ENCODE measurements at places on chromosomes 13 and 19.

- no peak for DNase-seq
These were observed 457.9 kb downstream of the FOXO1 start for GRCh38 chr13:40208517-40208916.

- no peak for DNase-seq
These were observed 10.0 kb upstream of the PNMA8A start for GRCh38 chr19:46481223-46481848.

DNA sequence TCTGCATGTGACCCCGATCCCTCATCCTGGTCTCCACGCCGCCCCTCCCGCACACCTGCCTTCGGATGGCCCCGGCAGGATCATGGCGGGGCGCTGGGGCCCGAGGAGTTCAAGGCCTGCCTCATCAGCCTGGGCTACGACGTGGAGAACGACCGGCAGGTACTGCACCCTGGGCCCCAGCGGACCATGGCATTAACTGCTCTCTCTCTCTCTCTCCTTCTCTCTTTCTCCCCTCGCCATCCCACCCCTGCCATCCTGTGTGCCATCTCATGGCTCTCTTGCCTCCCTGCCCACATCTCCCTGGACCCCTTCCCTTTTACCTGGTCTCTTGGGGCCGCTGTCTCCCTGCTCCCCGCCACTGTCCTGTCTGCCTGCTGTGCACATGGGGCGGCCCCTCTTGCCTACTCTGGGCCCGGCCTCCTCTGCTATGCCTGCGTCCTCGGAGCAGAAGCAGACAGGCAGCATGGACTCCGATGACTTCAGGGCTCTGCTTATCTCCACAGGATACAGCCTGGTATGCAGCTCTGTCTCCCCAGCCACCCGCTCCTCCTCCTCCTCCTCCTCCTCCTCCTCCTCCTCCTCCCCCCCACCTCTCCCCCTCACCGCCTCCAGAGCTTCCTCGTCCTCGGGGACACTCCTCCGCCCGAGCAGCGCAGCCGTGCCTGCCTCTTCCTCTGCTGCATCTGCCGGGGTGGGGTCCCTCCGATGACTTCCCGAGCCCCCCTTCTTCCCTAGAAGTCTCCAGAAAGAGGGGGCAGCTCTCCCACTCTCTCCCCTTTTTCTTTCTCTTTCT is 16.2 kb downstream of the CAPN12 start:
- DNase-seq: no peak

- no peak for DNase-seq
These were observed 187.9 kb downstream of the TEX29 start for GRCh38 chr13:111508164-111508870.

DNA sequence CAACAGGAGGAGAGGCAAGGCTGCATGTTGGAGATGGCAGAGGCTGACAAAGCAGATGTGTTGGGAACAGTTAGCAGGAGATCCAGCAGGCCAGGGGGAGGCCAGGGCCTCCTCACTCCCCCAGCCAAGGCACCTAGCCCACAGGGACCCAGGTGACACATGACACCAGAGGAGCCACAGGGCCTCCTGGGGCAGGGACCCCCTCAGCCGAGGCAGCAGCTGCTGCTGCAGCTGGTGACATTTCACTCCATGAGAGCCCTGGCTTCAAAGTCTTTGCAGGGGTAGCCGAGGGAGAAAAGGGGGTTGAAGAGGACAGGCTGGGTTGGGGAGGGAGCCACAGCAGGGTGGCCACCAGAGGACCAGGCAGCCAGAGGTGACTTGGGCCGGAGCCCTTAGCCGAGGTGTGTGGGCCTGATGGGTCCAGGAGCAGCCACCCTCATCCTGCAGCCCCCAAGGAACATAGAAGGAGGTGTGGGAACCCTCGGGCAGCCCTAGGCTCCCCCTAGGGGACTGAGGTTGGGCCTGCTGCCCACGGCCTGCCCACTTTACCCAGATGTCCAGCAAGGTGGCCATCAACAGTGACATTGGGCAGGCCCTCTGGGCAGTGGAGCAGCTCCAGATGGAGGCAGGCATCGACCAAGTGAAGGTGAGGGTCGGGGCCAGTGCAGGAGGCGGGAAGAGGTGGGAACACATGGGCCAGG is at the start of gene GNG14:
Gene GNG14, plus strand, starts transcription at position 503 of the 701 bp plus-strand sequence. Its CDS starts 51 bp downstream, at position 554.
- no peak for DNase-seq

GRCh38 chr19:38975861-38976271 is 324 bp upstream of the FBXO17 start:
- no peak for DNase-seq

- no peak for DNase-seq
These were observed 99.7 kb downstream of the TNFSF11 start for GRCh38 chr13:42673677-42674076.

GRCh38 chr13:35712907-35713761 is 236.6 kb upstream of the MAB21L1 start:
- no peak for DNase-seq

GRCh38 chr19:35138305-35138892 is at the start of gene FXYD1:
FXYD1 (plus strand) TSS chr19:35138824; CDS start chr19:35140080, 1,256 bp downstream.
- DNase-seq: no peak

DNA sequence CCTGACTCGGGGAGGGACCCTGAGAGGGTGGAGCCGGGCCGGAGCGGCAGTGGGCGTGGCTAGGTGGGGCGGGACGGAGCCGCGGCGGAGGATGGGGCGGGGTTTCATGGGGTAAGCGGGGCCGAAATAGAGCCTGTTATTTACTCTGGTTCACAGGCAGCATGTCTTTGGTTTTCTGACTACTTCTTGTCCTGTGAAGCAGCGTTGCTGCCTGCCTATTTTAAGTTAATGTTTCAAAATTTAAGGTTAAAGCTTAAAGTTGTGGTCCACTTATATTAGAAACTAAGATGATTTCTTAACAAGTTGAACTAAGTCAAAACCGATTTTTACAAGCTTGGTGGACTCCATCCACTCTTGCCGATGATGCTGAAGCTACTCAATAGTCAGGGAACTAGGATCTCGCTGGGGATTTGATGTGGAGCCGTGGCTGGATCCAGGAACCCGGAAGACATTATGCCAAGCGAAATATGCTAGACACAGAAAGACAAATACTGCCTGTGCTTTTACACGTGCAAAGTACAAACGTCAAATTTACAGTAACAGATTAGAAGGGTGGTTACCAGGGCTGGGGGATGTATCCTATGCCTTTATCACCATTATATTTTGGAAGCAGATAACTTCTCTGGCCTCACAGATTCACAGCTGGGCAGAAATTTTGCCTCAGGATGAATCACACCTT is 433 bp upstream of the ZNF616 start:
- peak; percentile 98 for DNase-seq

DNA sequence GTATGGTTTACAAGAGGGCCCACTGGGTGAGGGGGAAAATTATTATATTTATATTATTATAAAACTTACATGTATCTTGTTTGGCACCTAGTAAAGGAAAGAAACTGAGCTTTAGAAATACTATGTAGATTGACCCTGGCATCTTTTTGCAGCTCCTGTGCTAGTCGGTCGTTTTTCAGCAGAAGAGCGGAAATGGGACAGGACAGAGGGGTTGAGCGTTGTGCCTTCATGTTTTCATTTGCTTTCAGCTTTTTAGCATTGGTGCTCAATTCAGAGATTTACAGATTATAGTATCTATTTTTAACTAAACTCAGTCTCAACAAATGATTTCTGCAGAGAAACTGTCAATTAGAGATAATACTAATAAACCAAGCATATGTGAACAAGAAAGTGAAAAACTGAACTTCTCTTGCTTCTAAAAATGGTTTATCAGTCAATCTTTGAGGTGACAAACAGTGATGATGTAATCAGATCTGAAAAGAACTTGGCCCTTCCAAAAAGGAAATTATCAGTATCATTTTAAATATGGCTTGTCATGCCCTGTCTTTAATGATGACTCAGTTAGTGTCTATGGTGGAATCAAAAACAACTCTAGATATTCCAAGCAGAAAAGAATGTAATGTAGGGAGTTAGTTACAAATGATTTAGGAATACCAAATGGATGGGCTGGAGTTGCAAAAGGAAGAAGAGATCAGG is 56.9 kb upstream of the KCTD4 start:
- no peak for DNase-seq

DNA sequence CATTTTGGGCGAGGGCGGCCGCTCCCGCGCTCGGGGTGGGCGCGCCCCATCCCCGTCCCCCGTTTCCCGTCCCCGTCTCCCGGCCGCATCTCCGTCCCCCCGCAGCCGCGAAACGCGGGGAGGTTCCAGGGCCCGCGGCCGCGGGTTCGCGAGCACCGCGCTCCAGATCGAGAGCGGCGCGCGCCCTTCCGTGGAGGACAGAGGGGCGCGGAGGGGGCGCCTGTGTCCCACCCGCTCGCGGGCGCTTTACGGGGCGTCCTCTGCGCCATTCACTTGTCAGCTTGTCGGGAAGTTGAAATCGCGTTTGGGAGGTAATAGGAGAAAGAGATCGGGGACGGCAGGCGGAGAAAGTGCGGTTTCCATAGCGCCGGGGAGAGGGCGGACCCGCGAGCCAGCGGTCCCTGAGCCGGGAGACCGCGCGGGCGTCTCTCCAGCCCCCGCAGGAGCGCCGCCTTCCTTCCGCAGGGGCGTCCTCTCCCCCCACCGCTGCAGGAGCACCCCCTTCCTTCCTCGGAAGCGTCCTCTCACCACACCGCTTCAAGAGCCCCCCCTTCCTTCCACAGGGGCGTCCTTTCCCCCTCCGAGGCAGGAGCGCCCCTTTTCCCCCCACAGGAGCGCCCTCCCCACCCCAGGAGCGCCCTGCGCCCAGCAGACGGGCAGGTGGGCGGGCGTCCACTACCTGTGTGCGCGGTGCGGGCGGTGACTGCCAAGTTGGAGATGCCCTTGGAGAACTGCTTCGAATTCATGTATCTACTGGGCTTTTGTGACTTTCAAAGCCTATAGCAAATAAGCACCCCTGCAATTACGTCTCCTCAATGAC is 962 bp upstream of the IRS2 start:
- DNase-seq: peak; percentile 18

GRCh38 chr13:79549355-79550106 is 68.6 kb downstream of the NDFIP2 start:
- no peak for DNase-seq

GRCh38 chr19:37778613-37779126 is 716 bp downstream of the ZNF573 start:
- no peak for DNase-seq

DNA sequence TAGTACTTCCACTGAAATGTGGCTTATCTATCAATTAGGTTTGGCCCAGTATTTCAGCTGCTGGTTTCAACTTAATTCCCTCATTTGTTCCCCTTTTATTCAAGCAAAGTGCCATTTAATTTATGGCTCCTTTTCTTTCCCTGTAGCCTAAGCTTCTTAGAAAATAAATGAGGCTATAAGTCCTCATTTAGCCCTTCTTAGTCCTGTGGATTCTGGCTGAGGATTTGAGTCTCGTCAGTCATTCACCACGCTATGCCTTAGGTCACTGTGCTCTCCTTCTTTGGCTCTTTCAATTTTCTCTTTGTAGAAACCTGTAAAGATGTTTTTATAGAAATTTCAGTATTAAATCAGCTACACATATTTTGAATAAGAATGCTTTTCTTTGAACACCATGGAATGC is 579.1 kb downstream of the GPC6 start:
- no peak for DNase-seq

DNA sequence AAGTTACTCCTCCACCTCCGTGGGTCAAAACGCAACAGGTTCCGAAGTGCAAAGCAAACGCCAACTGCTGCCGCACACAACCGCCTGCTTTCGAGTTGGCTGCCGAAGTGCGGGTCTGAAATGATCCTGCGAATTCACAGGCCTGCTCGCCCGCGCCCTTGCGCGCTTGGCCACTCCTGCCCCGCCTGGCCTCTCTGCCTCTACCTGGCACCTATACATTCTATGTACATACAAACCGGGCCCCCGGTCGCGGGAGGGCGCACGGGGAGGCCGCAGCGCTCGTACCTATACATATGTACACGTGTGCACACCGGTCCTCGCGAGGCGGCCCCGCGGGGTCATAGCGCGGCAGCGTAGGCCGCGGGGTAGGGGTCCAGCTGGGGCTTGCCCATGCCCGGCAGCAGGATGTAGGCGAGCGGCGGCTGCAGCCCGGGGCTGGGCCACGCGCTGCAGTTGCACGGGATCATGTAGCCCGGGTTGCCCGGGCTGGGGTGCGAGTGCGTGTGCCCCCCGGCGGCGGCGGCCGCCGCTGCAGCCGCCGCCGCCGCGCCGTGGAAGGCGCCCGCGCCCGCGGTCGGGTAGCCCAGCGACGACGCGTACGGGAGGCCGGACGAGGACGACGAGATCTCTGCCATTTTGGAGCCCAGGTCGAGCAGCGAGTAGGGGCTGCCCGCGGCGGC is 1.3 kb downstream of the SOX21 start:
- no peak for DNase-seq

GRCh38 chr19:13864667-13865570 is 12.0 kb upstream of the NANOS3 start:
- DNase-seq: no peak

DNA sequence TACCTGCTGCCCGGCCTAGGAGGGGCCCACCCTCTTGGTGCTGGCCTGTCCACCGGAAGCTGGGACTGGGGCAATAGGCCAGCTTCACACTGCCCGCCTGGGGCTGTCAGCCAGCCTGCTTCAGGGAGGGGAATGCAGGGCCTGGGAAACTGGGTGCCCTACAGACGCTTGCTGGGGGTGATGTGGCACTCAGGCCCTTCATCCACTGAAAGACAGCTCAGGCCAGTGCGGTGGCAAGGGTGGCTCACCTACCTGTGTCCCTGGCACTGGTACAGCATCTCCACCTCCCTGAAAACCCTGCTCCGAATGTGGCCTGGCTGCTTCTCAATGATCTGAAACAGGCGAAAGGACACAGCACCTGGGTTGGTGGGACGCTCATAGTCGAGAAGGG is 7.8 kb downstream of the MKNK2 start:
- no peak for DNase-seq

DNA sequence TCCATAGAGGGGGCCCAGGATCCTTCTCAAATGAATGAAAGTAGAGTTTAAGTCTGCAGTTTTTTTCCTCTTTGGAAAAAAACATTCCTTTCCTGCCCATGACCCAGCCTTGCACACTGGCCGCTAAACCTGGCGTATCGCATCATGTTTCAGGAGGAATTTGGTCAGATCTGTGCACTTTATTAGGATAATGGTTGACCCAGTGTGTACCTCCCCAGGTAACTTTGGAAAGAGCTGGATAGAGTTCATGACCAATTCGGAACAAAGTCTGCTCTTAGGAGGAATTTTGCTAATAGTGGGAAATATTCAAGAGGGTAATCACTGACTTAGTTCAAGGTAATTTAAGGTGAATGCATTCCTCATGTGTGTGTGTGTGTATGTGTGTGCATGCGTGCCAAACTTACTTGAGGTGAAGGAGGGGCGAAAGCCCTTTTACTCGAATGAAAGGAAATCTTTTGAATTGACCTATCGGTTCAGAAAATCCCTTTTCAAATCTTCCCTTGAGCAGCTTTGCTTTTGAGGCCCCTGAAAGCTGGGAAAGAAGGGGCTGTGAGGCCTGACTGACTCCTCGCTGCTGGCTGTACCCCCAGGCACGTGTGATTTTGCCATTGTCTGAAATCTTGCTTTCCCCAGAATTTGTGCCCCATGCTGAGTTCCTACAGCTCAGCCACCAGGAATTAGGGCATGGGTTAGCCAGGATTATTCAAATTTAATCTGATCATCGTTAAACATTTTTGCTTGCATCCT is 46.3 kb downstream of the SIPA1L3 start:
- no peak for DNase-seq

All from T-helper 9 cell (primary cell).